Stimulated activated CD8-positive, alpha-beta memory T cell treated with anti-CD3 and anti-CD28 coated beads, Interleukin-4, amount 100 ng/mL, for 4 hours (primary cell): ENCODE measurements at places on chromosomes 7 and 10.

- DNase-seq: no peak
These were observed 271.9 kb downstream of the KIF20B start for GRCh38 chr10:89973326-89973725.

- DNase-seq: no peak
These were observed 1112.3 kb downstream of the GATA3 start for GRCh38 chr10:9166770-9167169.

DNA sequence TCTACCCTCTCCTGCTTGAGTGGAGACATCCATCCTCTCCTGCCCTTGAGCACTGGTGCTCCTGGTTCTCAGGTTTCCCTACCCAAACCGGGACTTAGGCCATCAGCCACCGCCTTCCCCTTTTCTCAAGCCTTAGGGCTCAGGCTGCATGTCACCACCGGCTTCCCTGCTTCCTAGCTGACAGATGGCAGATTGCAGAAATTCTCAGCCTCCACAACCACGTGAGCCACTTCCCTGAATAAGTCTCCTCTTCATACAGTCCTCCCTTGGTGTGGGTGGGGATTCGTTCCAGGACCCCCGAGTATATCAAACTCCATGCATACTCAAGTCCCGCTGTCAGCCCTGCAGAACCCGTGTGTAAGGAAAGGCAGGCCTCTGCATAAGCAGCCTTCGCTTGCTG is 203.5 kb upstream of the ZNF32 start:
- DNase-seq: no peak

GRCh38 chr7:114959931-114960330 is 38.0 kb downstream of the MDFIC start:
- DNase-seq: no peak

GRCh38 chr10:76992467-76992866 is 645.1 kb downstream of the KCNMA1 start:
- DNase-seq: no peak

DNA sequence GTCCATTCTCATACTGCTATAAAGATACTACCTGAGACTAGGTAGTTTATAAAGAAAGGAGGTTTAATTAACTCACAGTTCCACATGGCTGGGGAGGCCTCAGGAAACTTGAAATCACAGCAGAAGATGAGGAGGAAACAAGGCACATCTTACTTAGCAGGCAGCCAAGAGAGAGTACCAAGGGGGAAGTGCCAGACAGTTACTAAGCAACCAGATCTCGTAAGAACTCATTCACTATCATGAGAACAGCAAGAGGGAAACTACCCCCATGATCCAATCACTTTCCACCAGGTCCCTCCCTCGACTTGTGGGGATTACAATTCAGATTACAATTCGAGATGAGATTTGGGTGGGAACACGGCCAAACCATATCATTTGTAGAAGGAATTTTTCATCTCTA is 36.3 kb downstream of the NHLRC2 start:
- no peak for DNase-seq

GRCh38 chr10:3010816-3011460 is 56.4 kb upstream of the PFKP start:
- no peak for DNase-seq

DNA sequence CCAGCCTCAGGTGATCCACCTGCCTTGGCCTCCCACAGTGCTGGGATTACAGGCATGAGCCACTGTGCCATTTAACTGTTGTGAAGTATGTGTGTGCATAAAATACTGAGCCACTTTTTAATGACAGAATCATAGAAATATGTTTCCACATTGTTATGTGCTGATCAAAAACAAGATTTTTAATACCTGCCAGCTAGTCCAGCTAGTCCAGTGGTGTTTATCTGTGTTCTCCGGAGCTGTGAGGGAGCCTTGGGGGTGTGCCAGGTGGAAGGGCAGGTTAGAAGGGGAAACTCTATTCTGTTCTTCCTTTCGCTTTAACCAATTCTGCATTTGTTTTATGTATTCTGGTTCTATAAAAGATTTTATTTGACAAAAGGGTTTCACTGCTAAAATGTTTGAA is 7.0 kb downstream of the FAM221A start:
- no peak for DNase-seq

GRCh38 chr10:50395851-50396250 is 144.5 kb upstream of the ASAH2 start:
- DNase-seq: no peak

DNA sequence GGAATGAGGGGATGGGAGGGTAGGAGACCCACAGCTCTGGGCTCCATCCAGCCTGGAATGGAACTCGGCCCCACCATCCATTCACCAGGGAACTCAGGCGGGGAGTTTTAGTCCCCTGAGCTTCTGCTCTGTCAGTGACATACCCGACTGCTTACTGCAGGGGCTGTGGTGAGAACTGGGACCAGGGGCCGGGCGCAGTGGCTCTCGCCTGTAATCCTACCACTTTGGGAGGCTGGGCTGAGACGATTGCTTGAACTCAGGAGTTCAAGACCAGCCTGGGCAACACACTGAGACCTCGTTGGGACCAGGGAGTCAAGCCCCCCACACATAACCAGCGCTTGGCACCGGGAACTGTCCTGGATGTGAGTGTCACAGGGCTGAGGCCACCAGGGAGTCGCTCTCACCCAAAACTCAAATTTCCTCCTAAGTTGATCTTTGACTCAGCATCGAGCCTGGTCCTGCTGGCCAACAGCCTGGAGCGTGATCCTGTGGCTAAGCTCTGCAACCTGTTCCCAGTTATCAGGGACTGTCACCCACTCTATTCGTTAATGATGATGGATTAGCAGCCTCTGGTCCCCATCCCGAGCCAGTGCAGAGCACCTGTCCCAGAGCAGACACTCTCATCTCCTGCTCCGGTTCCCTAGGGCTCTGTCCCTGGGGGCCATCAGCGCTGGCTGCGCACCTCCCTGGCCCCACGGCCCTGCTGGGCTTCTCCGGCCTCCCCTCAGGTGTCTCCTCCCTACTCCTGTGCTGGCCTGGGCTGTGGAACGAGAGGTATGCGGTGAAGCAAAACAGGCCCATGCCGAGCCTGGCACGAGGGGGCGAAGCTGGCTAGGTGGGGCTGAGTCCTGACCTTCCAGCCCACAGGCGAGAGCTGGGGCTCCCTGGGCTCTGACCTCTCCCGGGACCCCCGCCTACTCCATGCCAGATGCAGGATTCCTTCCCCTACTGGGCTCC is 902 bp upstream of the CLDN15 start:
- DNase-seq: no peak

DNA sequence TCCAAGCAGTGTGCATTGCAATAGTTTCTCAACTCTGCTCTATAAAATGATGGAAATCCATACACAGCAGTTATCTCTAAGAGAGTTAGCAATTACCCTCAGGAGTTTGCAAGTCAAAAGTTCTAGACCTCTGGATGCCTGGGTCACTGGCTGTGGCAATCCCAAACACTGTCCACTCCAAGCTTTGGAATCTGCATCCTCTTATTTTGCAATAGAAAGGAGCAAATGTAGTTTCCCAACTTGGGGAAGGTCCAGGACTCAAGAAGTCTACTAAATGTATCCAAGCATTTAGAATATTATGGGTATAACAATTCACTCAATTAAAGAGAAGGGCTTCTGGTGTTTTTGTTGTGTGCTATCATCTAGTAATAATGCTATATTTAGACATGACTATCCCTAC is 131.3 kb upstream of the NRP1 start:
- no peak for DNase-seq

GRCh38 chr7:33109758-33110238 is 594 bp upstream of the RP9 start:
- no peak for DNase-seq

- DNase-seq: no peak
These were observed 12.7 kb upstream of the RHBDD2 start for GRCh38 chr7:75866114-75866488.

- DNase-seq: no peak
These were observed 121.6 kb upstream of the UNC5B start for GRCh38 chr10:71090801-71091200.

DNA sequence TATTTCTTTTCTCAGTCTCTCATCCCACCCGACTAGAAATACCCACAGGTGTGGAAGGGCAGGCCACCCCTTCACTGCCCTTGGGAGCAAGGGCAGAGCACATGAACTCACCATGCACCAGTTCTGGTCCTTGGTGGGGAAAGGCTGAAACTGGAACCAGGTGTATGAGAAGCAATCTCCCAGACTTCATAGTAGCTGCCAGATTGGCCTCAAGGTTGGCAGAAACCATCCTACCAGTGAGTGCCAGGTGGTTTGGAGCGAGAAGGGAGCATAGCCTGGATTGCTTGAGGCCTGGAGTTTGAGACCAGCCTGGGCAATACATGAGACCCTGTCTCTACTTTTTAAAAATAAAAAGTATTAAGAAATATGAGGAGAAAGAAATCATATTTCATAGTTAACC is 138.8 kb downstream of the LYZL1 start:
- DNase-seq: no peak

GRCh38 chr7:96277921-96278320 is 44.0 kb downstream of the SLC25A13 start:
- no peak for DNase-seq

GRCh38 chr10:125868372-125868975 is 12.6 kb downstream of the DHX32 start:
- DNase-seq: no peak
